ENCODE measurements at places on chromosomes 1 and 21.

- no peak for DNase-seq
Measured at GRCh38 chr1:189623336-189623735, 854.3 kb downstream of the BRINP3 start.

- no peak for DNase-seq
Measured at GRCh38 chr21:21290751-21291150, 292.5 kb downstream of the NCAM2 start.

GRCh38 chr1:183276386-183277080, 90.5 kb downstream of the LAMC2 start:
- DNase-seq: no peak

DNA sequence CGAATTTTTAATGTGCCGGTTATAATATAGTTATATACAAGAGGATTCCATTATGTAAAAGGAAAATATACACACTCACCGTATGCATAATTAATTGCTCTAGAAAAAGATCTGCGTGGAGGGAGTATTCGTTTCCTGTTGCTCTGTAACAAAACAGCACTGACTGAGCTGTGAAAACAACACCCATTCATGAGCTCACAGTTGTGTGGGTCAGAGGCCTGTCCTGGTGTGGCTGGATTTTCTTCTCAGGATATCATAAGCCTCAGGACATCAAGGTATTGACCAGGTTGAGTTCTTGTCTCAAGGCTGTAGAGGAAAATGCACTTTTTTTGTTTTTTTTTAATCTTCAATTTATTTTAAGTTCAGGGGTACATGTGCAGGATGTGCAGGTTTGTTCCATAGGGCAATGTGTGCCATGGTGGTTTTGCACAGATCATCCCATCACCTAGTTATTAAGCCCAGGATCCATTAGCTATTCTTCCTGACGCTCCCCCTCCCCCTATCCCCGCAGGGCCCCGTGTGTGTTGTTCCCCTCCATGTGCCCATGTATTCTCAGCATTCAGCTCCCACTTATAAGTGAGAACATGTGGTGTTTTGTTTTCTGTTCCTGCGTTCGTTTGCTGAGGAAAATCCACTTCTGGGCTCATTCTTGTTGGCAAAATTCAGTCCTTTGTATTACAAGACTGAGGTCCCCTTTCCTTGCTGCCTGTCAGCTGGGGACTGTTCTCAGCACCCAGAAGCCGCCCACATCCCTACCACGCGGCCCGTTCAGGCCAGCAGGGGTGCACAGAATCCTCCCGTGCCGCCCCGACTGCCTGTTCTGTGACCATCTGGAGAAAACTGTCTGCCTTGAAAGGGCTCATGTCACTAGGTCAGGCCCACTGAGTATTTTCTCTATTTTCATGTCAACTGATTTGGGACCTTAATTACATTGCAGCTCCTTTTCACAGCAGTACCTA, 87.4 kb upstream of the ERRFI1 start:
- no peak for DNase-seq

- DNase-seq: peak; percentile 71
Measured at GRCh38 chr1:38028105-38028591, 15.6 kb downstream of the UTP11 start.

DNA sequence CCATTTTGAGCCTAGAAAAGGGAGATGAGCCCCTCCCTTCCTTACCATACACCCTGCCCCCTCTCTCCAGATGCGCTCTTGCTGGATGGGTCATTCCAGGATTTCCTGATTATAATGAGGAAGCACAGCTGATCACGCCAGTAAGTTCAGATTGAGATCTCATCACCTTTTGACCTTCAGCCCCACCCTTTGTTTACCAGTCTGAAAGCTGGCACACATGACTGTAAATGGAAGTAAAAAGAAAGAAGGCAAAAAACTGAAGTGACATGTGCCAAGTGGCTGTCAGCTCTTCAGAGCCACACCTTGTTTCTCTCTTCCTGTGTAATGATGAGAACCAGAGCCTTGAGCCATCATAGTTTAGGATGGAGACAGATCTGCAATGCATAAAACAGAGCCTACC, 27.9 kb downstream of the S1PR1 start:
- no peak for DNase-seq

DNA sequence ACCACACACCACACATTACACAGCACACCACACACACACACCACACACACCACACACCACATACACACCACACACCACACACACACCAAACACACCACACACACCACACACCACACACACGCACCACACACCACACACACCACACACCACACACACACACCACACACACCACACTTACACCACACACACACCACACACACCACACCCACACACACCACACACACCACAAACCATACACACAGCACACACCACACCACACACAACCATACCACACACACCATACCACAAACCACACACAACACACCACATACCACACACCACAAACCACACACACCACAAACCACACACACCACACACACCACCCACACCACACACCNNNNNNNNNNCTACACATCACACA, 40.9 kb upstream of the SIK1 start:
- no peak for DNase-seq

DNA sequence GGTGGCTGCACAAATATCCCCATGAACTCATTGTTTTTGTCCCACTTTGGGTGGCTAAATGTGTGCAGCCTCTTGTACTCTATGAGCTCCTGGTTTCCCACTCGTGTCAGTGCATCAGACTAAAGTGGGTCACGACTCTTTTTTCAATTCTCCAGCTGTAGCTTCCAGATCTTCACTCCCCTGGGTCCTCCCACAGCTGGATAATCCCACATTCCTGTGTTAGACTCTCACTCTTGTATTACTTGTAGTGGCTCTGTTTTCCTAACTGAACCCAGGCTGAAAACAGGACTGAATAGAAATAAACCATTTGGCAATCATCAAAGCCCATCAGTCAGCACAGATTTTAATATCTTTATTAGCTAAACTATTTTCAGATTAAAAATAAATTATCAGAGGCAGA, 60.4 kb downstream of the UBE2U start:
- no peak for DNase-seq

- no peak for DNase-seq
Measured at GRCh38 chr21:41289431-41289830, 27.2 kb upstream of the FAM3B start.

DNA sequence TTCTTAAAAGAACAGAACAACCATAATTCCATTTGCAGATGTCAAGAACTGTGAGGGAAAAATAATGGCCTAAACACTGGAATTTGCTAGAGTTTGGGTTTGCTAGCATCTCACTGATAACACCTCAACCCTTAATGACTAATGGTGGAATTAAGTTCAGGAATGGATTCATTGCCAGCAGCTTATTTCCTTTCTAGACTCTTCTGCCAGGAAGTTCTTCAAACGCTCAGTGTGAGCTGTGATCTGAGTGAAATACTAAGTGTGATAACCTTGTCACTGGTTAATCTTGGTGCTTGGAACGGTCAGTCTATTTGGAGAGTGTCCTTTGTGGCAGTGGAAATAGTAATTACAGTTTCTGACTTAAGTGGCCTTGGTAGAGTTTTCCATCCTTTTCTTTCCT, 21.6 kb upstream of the PLEKHM2 start:
- no peak for DNase-seq

- DNase-seq: no peak
Measured at GRCh38 chr1:70220517-70221237, 503 bp upstream of the SRSF11 start.

- no peak for DNase-seq
Measured at GRCh38 chr1:218971156-218971555, 202.5 kb upstream of the LYPLAL1 start.

DNA sequence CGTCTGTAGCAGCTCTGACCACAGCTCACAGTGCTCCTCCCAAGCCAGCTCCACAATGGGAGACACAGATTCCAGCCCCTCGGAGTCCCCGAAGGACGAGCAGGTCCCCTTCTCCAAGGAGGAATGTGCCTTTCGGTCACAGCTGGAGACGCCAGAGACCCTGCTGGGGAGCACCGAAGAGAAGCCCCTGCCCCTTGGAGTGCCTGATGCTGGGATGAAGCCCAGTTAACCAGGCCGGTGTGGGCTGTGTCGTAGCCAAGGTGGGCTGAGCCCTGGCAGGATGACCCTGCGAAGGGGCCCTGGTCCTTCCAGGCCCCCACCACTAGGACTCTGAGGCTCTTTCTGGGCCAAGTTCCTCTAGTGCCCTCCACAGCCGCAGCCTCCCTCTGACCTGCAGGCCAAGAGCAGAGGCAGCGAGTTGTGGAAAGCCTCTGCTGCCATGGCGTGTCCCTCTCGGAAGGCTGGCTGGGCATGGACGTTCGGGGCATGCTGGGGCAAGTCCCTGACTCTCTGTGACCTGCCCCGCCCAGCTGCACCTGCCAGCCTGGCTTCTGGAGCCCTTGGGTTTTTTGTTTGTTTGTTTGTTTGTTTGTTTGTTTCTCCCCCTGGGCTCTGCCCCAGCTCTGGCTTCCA, 22.9 kb upstream of the VPS13D start:
- DNase-seq: no peak

- DNase-seq: no peak
Measured at GRCh38 chr1:179230721-179231120, 1.2 kb upstream of the ABL2 start.
